Activated T-helper 1 cell treated with anti-CD3 and anti-CD28 coated beads, Interleukin-2, amount 50 U/mL, for 16 hours (primary cell): ENCODE measurements at places on chromosomes 13 and 19.

DNA sequence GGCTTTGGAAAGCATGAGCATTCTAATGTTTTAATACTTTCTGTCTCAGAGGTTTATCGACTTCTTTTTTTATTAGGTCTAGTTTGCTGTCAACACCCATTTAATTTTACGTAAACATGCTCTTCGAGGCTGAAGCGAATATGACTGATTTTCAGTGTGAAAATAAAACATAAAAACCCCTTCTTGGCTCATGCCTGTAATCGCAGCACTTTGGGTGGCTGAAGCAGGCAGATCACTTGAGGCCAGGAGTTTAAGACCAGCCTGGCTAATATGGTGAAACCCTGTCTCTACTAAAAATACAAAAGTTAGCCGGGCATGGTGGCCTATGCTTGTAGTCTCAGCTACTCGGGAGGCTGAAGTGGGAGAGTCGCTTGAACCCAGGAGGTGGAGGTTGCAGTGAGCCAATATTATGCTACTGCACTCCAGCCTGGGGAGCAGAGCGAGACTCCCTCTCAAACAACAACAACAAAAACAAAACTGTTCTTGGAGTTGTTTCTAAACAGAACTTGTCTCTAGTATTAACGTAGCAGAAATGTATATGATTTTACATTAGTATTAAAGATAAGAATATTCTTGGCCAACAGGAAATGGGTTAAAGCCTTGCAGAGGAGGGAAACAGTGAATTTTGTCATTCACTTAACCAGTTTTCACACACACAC, 7.1 kb upstream of the IGFL3 start:
- DNase-seq, result no peak

DNA sequence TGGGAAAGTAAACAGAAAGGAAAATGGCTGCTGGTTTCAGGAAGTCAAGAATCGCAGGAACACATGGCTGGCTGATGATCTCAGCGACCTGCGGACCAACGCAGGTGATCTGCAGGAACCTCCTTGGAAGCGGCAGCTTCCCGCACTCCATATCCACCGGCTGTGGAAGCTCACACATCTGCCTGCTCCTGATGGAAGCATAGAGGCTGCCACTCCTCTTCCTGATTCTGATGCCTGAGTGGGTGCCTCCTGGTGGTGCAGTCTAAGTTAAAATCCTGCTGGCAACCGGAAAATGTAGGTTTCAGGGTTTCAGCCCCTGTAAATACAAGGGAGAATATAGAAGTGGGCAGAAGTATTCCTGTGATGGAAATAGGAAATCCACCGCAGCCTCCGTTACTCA, 75.5 kb downstream of the TNFSF13B start:
- DNase-seq, result no peak

- no peak for DNase-seq
These were observed 17.8 kb upstream of the ENOX1 start for GRCh38 chr13:43804461-43805070.

DNA sequence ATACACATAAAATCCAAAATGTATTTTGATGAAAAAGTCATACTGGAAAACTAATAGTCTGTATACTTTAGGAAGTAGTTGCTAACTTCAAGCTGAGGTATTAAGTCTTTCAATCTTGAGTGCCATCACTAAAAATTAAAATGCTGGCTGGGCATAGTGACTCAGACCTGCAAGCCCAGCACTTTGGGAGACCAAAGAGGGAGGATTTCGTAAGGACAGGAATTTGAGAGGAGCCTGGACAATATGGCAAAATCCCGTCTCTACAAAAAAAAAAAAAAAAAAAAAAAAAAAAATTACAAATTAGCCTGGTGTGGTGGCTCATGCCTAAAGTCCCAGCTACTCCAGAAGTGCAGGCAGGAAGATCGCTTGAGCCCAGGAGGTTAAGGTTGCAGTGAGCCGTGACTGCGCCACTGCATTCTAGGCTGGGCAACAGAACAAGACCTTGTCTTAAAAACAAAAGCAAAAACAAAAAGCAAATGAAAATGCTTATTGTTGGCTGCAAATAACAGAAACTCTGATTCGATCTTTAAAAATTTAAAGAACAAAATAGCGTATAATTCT, 1994.2 kb upstream of the PCDH20 start:
- DNase-seq, result no peak

GRCh38 chr19:49119411-49120324, at the start of gene PPFIA3:
Gene PPFIA3, plus strand, starts transcription at chr19:49119544. Its CDS starts 8,330 bp downstream, at chr19:49127874.
- no peak for DNase-seq

DNA sequence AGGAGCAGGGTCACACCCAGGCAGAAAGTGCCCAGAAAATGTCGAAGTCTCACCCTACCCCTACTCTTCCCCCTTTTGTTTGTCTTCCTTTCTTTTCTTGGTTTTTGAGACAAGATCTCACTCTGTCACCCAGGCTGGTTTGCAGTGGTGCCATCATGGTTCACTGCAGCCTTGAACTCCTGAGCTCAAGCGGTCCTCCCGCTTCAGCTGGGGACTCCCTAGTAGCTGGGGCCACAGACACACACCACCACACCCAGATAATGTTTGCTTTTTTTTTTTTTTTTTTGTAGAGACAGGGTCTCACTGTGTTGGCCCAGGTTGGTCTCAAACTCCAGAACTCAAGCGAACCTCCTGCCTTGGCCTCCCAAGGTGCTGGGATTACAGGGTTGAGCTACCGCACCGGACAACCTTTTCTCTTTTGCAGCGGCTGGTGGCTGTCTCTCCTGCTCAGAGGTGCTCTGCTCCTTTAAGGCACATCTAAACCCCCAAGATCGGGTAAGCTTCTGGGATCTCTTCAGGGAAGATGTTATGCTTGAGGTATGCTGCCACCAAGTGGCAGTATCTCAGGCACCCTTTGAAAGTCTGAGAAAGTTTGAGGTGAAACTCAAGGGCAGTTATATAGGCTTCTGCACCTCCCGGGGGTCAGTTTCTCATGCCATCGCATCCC, 22.4 kb upstream of the EBI3 start:
- DNase-seq, result no peak

DNA sequence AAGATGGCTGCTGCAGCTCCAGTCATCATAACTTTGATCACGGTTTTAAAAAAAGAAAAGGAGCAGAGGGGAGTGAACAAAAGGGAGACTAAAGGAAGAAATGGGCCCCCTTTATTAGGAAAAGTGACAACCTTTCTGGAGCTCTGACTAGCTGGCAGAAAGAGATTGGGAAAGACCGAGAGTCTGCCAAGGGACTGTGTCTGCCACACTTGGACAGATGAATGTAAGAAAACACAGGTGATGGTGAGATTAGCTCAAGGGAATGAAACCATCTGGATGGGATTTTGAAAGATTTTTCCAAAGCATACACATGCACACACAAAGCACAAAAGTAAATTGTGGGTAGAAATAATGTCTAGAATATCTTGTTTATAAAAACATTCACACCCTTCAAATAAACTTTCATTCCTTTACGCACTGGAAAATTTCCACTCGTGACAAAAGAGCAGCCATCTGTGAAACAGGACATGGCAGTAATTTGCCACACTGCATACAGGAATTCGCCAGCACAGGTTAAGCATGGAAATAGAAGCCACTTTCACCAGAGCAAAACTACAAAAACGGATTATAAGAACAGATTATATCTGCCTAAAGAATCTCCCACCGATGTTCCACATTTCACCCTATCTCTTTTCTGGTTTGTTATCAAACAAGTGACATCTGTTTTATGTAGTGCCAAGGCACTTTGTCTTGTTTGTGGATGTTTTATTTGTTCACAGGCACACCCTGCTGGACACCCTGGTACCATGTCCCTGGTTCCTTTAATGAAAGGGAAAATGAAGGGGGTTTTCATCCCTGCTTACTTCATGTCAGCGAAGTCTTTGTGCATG, 819.5 kb downstream of the DIAPH3 start:
- no peak for DNase-seq

GRCh38 chr19:19215792-19216191, 4.0 kb downstream of the NCAN start:
- DNase-seq, result no peak

DNA sequence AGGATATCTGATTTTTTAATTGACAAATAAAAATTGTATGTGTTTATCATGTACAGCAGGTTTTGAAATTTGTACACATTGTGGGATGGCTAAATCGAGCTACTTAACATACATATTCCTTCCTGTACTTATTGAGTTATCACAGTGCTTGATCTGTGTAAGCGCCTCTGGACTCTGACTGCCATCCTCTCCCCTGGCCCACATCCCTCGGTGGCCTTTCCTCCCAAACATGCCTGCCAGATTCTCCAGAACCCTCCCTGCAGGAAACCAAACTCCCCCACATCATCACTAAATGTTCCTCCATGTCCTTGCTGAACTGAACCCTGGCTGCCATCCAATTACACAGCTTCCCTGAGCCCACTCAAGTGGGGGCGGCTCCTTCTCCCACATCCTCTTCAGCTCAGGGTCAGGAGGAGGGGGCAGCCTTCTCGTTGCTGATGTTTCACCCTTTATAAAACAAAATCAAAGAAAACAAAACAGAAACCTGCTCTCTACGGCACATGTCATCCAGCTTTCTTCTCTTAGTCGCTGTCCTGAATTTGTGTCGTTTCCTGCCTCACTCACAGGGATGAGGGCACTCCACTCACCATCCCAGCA, 97.1 kb upstream of the SPATA13 start:
- no peak for DNase-seq

- DNase-seq, result peak; percentile 30
These were observed 695 bp downstream of the ICAM1 start for GRCh38 chr19:10271543-10272086.

DNA sequence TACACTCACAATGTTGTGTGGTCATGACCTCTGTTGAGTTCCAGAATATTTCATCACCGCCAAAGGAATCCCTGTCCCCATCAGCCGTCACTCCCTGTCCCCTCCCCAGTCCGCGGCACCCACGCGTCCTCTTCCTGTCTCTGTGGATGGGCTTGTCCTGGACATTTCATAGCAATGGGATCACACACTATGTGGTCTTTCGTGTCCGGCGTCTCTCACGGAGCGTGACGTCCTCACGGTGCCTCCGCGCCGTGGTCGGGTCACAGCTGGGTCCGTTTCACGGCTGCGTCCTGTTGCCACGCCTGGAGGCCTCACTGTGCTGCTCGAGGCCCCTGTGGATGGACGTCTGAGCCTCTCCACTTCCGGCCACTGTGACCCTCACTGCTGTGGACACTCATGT, 6.6 kb downstream of the AZU1 start:
- no peak for DNase-seq

DNA sequence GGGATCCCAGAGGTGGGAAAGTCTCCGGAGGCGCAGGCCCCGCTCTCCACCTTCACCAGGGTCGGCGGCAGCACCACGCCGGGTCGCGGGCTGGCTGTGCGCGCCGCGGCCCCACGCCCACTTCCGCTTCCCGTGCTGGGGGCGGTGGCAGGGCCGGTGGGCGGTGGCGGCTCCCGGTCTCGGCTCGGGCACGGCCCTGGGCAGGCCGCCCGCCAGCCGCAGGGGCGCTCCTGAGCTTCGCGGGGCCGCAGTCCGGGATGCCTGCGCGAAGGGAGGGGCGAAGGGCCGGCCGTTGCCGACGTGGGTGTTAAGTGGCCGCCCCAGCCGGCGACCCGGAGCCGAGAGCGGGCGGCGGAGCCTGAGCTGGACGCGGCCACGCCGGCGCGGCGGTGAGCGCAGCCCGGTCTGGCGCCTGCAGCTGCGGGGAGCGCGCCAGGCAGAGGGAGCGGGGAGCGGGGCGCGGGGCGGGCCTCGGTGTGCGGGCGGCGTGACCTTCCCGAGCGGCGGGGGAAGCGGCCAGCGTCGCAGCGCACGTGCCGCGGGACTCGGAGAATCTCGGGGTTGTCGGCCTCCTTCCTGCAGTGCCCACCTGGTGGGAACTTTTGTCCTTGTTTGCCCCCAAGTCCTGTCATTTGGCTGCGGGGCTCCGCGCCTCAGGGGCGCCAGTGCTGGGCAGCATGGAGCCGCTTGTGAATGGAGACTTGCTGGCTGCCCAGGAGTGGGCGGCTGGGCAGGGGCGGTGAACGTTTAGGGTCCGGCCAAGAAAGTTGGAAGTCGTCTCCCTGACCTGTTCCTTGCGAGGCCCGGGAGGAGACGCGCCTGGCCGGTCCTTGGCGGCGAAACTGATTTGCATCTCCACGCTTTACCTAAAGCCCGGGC, at the start of gene SLC25A15:
Gene SLC25A15, plus strand, starts transcription at position 337 of the 879 bp plus-strand sequence. CDS start 3,616 bp downstream, outside the sequence.
- DNase-seq, result peak; percentile 65

- no peak for DNase-seq
These were observed 11.1 kb upstream of the NANOS3 start for GRCh38 chr19:13865571-13866462.

- no peak for DNase-seq
These were observed 44.9 kb downstream of the C13orf46 start for GRCh38 chr13:113928685-113929627.

- no peak for DNase-seq
These were observed 85.8 kb upstream of the UBL3 start for GRCh38 chr13:29936051-29936813.

GRCh38 chr19:30274987-30275386, 97.2 kb upstream of the ZNF536 start:
- DNase-seq, result no peak

DNA sequence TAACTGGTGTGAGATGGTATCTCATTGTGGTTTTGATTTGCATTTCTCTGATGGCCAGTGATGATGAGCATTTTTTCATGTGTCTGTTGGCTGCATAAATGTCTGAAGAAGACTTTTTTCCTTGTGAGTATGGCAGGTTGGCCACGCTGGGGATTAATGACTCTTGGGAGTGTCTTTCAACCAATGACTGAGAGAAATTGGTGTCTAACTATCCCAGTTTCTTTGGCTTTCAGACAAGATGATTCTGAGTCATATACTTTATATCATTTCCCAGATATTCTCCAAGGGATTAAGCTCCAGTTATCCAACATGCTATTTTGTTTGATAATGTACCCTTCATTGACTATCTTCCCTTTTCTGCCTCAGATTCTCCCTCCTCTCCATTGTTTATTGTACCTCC, 35.5 kb upstream of the CSNK1A1L start:
- no peak for DNase-seq

- no peak for DNase-seq
These were observed 142.3 kb upstream of the ARGLU1 start for GRCh38 chr13:106710266-106710665.

- DNase-seq, result no peak
These were observed 9.7 kb downstream of the FUT2 start for GRCh38 chr19:48705431-48705830.

GRCh38 chr13:100306434-100306999, 217.6 kb downstream of the PCCA start:
- DNase-seq, result no peak

DNA sequence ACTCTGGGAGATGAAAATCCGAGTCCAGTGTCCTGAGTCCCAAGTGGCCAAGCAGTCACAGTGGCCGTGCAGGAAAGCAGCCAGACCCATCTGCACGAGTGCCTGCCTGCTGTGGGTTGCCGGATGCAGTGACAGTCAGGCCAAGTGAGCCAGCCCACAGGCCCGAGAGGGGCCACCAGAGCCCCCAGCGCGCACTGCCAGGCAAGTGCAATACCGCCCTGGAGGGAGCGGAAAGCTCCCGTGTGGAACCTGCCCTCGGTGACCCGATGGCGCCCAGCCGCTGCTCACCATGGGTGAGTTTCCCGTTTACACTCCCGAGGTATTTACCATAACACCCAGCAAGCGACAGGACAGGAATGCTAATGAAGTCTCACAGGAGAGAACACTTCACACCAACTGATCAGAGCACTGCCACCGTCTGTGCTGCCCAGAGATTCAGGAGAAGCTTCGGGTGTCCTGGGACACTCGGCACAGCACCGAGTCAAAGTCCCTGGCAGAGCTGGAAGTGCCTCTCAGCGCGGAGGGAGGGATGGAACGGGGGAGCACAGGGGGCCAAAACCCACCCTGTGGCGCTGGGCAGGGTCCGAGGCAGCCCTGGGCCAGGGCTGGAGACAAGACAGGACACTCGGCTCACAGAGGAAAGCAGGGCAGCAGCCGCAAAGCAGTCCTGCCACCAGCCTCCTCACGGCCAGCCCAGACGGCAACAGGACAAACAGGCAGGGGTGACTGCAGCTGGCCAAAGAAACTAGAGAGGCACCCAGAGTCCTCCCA, 21.3 kb upstream of the TINCR start:
- no peak for DNase-seq
